Stimulated activated CD4-positive, alpha-beta T cell treated with anti-CD3 and anti-CD28 coated beads, Interleukin-15, amount 100 ng/mL, for 1 hour (primary cell): ENCODE measurements at places on chromosomes 7 and 10.

- no peak for DNase-seq
Observed at GRCh38 chr7:12590559-12590958, 20.0 kb downstream of the SCIN start.

- DNase-seq: no peak
Observed at GRCh38 chr10:94279835-94280709, 82.7 kb downstream of the NOC3L start.

DNA sequence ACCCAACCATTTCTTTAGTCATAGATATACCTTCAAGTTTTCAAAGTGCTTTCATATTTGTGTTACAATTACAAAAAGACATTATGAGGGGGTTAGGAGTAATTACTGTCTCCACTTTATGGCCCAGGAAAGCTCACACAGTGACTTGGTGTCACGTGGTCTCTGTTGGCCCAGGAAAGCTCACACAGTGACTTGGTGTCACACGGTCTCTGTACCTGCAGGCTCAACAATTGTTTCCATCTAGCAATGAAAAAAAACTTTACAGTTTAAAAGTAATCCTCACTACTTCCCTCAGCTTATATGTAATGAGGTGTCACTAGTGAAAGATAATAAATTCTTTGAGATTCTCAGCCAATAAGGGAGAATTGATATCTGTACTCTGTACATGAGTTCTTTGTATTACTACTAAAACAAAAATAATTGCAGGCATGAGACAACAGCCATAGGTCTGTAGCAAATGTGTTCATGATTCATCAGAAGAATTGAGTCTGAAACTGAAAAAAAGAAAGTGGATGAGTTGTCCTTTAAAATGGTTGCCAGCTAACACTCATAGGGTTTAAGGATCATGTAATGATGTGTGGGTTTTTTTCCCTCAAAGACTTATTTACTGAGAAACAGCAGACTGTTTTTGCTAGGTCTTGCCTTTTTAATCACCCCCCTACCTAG is 10.9 kb downstream of the OGDH start:
- no peak for DNase-seq

GRCh38 chr7:100546129-100546925 is 7.3 kb downstream of the AGFG2 start:
- no peak for DNase-seq

DNA sequence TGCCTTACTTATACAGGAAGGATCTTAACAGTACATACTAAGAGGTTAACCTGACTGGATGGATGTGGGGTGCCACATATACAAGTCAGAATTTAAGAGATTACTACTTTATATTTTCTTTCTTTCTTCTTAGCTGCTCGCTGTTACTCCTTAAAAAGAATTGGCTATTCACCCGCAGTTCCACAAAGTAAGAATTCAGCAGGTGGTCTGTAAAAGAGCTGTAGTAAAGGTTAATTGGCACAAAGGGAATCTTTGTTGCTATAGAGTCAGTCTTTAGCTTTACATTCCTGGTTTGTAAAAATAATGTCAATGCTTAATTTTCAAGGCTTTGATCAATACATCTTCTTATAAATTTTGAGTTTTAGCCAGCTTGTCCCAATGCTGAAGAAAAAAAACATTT is 43.2 kb downstream of the RALA start:
- no peak for DNase-seq

DNA sequence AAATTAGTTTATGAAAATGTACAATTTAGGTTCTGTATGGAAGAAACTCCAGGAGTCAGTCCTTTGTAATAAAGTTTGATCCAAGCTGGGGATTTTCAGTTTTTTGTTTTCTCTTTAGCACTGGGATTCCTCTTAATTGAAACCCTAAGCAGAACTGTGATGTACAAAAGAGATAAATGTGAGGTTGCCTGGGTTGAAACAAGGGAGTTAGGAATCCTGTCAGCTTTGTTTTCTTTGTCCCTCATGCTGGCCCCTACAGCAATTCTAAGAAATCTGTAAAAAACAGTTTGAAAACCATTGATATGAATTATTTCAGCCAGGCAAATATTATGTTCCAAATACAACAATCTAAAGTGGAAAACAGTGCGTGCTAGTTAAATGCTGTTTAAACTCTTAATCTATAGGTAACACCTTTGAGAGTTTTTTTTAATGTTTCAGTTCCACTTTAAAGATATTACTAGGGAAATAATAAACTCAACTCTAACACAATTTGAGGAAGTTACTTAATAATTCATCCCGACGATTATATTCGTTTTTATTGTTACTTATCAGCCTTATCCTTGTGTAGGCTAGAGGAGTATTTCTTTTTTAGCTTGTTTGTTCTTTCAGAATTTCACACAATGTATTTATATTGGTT is 65.3 kb downstream of the SGCE start:
- no peak for DNase-seq

DNA sequence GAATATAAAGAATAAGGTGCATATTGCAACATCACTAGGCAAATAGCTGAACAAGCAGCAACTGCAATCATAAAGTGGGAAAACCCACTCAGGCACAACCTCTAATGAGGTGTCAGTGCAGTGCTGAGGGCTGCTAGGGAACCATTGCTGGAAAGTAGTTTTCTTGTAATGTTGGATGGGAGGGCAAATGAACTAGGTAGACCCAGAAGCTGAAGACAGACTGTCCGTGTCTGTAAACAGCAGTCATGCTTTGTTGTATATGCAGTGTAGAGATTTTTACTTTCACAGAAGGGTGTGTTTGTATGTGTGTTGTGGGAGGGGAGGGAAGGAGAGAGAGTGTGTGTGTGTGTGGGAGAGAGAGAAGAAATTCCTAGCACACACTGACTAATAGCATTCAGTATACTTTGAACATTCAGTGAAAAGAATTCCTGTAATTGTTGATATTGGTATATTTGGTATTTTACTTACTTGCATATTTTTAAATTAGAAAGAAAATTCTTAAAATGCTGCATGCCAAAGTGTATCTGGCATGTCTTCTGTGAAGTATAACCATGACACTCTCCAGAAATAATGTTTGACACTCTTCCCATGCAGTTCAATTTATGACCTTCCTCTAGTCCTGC is 28.8 kb downstream of the ITGB8 start:
- DNase-seq: no peak

GRCh38 chr7:135206941-135207391 is 4.4 kb downstream of the WDR91 start:
- no peak for DNase-seq
